ENCODE measurements at places on chromosomes 13 and 19. TPM values are rescaled to one million over a fixed set of nuclear protein-coding genes. Genes with fewer than 3 reads are reported as not detected.

The CYP4F3 gene
- total RNA-seq: not detected

The NOTCH3 gene
- total RNA-seq: 49.8 TPM

The MYBPC2 gene
- 0.26 TPM for total RNA-seq

The TNFSF13B gene
- total RNA-seq: 1.8 TPM

The PRR19 gene
- total RNA-seq: 8.3 TPM

The C19orf53 gene
- 162 TPM for total RNA-seq

The CCDC159 gene
- total RNA-seq: 23.8 TPM

The THSD1 gene
- total RNA-seq: 5.6 TPM

The FCER2 gene
- total RNA-seq: not detected

The PSG4 gene
- total RNA-seq: not detected

The TTYH1 gene
- 0.23 TPM for total RNA-seq

The GGN gene
- total RNA-seq: 0.23 TPM

The CEACAM7 gene
- total RNA-seq: not detected
